MG63 (cell line): ENCODE measurements at places on chromosomes 16 and 17. TPM values are rescaled to one million over a fixed set of nuclear protein-coding genes. Genes with fewer than 3 reads are reported as not detected.

- no peak for DNase-seq
These were observed 21.0 kb upstream of the G6PC1 start for GRCh38 chr17:42879596-42879985.

DNA sequence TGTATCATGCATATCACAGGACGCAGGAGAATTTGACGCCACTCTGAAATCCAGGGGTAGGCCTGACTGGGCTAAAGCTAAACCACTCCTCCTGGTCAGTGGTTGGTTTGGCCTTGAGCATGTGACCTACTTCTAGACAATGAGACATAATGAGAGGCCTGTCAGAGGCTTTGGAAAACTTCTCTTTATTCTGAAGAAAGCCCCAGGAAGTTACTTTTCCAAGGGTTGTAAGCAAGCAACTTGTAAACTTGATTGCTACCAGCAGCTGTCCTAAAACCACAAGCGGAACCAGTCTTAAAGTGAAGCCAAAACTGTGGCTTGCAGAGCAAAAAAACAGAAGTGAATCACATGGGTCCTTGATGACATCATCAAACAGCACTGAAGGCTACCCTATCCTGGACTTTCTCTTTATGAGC is 138.2 kb upstream of the COX10 start:
- DNase-seq = no peak

GRCh38 chr16:12271006-12271405 is 294.5 kb downstream of the SNX29 start:
- peak; percentile 84 for DNase-seq

DNA sequence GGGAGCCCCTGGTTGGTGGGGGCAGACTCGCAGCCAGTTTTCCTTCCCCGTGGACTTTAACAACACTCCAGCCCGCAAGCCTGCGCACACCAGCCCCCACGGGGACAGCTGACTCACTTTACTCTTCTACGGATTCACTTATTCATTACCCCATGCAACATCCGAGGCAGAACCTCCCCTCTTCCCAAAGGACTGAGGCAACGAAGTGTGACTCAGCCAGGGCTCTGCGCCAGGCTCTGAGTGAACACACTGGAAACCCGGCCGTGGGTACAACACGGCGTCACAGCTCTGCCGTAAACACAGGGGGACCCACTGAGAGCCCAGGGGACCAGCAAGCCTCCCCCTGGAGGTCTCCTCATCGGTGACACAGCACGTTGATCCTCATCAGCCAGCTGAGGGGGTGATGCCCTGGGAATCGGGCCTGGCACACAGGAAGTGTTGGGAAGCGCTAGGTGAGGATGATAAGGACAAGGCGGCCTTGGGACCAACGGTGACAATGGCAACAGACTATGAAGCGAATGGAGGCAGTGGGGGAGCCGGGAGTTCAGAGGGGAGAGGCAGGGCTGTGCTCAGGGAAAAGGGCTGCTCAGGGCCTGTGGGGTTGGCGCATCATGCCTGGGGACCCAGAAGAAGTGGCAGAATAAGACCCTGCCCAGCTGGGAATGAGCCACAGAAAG is 14.6 kb downstream of the COTL1 start:
- peak; percentile 92 for DNase-seq

- peak; percentile 100 for DNase-seq
These were observed 13.9 kb upstream of the KIFC3 start for GRCh38 chr16:57815987-57816745.

GRCh38 chr16:55622930-55623561 is 32.7 kb upstream of the SLC6A2 start:
- DNase-seq = peak; percentile 31

DNA sequence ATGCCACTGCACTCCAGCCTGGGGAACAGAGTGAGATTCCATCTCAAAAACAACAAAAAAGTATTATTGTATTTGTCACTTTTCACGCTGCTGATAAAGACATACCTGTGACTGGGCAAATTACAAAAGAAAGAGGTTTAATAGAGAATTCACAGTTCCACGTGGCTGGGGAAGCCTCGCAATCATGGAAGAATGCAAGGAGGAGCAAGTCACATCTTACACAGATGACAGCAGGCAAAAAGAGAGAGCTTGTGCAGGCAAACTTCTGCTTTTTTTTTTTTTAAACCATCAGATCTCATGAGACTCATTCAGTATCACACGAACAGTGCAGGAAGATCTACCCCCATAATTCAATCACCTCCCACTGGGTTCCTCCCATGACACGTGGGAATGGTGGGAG is 41.5 kb upstream of the ETV4 start:
- no peak for DNase-seq

DNA sequence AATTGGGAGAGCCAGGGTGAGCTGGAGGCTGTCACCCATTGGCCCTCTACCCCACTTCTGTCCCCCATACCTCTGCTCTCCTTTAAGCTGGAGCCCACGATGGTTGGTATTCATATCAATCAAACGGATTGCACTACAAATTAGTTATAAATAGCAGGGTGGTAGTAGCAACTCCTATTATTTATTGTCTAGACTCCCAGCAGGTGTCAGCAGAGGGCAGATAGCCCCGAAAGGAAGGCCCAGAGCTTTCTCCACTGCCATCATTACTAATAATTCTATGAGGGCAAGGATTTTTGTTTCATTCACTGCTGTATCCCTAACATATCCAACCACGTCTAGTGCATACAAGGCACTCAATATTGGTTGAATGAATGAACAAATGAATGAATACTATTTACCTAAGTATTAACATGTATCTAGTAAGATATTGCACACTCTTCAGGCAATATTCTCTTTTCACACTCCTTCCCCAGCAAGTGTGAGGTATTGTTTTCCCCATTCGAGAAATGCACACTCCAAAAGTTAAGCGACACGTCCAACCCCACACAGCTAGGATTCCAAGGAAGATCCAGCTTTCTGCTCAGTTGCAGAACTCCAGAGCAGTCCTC is 6.3 kb downstream of the C17orf50 start:
- DNase-seq = peak; percentile 29

DNA sequence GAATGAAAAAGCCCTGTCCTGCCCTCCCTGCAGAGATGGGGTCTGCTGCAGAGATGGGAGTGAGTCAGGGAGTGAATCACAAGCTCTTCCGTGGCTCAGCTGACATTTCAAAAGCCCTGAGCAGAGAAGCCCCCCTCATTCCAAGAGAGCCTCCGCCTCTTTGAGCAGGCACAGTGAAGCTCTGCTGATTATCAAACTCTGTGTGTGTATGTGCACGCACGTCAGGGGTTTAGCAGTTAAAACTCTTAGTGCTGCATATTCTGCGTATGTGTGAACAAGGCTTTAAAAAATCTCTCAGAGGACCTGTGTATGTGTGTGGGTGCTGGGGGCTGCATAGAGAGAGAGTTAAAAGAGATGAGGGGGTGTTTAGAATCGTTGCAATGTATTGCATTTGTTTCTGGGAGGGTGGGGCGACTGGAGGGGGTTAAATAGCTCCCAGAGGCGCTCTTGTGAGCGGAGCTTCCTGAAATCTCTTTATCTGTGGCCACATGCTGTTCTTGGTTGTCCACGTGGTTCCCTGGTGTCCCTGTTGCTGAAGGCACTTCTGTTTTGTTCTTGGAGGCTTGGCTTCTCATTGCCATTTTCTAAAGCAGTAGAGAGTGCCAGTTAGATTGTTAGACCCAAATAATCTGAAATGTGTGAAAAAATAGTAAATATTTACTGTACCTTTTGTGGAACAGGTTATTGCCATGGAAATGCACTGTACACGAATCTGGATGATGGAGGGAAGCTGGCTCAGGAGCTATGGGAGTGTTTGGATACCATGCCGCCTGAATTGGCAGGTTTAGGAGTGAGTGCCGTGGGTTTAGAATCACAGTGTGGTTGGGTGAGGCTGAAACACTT is 116.6 kb downstream of the PRKCB start:
- DNase-seq = no peak

GRCh38 chr16:74561626-74562025 is 45.3 kb downstream of the GLG1 start:
- DNase-seq = no peak

- DNase-seq = no peak
These were observed 2.0 kb upstream of the ACE start for GRCh38 chr17:63474586-63475460.

- DNase-seq = no peak
These were observed 26.1 kb downstream of the MRPS23 start for GRCh38 chr17:57823469-57824401.

DNA sequence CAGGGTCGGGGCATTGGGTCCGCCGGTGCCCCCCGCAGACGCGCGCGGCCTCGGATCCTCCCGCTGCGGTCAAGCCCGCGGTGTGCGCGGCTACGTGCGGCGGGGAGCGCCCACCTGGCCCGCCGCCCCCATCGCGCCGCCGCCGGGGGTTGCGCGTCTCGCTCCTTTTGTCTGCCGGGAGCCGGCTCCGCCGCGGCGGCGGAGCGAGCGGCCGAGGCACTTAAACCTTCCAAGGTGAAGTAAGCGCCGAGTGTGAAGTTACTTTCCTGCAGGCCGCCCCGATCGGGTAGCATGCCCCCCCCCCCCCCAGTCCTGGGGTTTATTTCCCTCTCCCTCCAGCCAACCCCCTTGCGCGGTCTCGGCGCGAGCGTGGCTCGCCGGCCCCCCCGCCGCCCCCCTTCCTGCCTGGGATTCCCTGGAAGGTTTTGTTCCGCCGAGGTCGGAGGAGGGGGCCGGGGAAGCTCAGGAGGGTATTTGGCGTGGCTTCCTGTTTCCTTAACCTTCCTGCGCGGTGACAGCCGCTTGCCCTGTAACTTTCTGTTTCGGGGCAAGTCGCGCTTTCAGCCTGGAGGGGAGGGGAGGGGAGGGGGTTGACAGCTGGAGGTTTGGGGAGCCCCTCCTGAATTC is 56.6 kb upstream of the GSE1 start:
- peak; percentile 59 for DNase-seq

KRTAP4-1 gene
- total RNA-seq = not detected in 2 replicates

UTS2R gene
- total RNA-seq = not detected in 2 replicates

MYADML2 gene
- not detected in 2 replicates for total RNA-seq
